ENCODE measurements at places on chromosomes 4 and X. TPM values are rescaled to one million over a fixed set of nuclear protein-coding genes. Genes with fewer than 3 reads are reported as not detected.

DNA sequence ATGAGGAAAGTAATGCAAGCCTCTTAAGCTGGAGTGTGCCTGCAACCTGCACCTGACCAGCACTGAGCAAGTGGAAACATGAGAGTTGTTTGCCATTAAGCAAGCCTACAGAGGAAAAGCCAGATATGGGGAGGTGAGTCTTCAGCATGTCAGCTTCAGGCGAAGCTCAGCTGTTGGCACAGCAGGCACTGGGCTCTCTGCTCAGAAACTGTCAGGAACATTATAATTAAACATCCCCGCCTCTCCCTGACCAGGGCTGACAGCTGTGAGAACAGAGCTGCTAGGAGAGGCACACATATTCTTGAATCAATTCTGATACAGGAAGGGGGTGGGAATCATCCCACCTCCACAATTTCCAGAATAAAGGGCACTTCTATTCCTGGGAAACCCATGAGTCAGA lies 19.0 kb upstream of the DCX start:
- no peak for DNase-seq

- DNase-seq = no peak
Measured at GRCh38 chr4:6426571-6427438, 45.6 kb downstream of the PPP2R2C start.

DNA sequence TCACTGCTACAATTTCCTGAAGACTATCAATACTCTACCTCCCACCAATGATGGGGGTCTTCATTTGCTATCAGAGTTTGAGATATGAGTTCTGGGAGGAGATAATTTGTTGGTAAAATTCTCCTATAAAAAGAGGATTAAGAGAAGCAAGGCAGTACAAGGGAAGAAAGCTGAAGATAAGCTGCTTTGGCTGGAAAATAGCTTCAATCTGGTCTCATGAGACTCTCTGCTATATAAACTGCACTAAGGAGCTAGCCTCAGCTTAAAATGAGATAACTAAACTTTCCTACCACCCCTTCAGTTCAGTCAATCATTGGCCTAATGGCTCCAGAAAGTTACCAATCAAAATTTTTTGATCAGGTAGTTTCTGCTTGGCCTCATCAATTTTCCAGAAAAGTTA lies 2105.0 kb downstream of the ARAP2 start:
- no peak for DNase-seq

- DNase-seq = no peak
Measured at GRCh38 chrX:48580662-48581061, 6.4 kb downstream of the RBM3 start.

- DNase-seq = peak; percentile 68
Measured at GRCh38 chr4:87093443-87094123, 126.8 kb downstream of the KLHL8 start.

GRCh38 chr4:138299881-138300280 lies 57.7 kb upstream of the SLC7A11 start:
- no peak for DNase-seq

DNA sequence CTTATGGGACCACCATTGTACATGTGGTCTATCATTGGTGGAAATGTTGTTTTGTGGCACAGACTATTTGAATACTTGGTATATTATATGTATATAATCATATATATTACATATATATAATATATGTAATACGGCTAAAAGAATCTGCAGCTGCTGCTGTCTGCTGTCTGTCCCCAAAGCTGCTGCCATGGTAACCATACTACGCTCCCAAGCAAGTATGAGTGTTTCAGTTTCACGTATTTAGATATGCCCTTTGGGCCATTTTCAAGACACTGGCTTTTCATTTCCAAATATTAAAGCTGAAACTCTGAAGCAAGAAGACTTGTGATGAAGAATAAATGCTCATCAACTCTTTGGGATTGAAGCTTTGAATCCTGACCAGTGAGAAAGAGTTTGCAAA lies 42.0 kb upstream of the ARSJ start:
- no peak for DNase-seq

DNA sequence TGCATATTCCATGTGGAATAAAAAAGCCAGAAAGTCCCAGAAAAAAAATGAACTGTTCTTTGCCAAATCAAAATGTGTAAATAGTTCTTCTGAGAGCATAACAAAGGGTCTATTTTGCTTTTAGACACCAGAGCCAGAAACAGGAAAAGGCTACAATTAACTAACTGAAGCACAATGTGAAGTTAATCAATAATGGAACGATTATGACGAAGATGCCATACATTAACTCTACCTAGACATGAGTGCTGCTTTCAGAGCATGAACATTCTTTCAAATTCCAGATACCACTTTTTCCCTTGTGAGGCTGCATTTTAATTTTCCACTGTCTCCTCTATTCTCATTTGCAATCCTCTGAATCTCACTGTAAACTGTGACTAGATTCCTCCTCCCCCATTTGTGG lies 48.7 kb upstream of the PHOX2B start:
- DNase-seq = no peak

DNA sequence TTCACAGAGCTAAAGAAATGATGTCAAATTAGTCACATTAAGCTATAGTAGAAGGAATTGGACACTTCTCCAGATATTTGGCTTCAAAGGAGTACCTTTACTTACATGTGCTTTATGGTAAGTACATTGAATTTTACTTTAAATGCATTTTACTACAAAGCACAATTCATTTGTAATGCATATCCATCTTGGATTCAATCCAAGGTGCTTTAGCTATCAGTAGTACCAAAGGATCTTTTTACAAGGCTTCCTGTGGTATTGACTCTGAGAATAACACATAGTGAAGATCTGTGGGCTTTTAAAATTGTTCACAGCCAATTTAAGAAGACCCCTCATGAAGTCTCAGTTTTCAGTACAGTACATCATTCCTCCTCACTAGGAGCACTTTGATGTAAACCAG lies 13.2 kb downstream of the THAP6 start:
- no peak for DNase-seq

DNA sequence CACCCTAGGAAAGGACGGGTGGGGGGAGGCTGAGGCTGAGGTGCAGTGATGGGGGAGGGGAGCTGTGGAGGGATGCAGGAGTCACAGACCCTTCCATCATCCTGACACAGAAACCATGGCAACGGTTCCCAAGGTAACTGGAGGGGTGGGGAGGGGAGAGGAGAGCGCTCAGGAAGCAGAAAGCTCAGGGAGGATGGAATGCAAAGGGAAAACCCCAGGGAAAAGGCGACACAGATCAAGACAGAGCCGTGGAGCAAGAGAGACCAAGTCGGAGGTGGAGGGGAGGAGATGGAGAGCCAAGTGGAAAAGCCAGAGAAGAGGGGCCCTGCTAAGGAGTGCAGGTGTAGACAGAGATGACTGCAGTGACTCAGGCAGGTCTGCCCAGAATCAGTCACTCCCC lies 14.5 kb downstream of the L1CAM start:
- no peak for DNase-seq

DNA sequence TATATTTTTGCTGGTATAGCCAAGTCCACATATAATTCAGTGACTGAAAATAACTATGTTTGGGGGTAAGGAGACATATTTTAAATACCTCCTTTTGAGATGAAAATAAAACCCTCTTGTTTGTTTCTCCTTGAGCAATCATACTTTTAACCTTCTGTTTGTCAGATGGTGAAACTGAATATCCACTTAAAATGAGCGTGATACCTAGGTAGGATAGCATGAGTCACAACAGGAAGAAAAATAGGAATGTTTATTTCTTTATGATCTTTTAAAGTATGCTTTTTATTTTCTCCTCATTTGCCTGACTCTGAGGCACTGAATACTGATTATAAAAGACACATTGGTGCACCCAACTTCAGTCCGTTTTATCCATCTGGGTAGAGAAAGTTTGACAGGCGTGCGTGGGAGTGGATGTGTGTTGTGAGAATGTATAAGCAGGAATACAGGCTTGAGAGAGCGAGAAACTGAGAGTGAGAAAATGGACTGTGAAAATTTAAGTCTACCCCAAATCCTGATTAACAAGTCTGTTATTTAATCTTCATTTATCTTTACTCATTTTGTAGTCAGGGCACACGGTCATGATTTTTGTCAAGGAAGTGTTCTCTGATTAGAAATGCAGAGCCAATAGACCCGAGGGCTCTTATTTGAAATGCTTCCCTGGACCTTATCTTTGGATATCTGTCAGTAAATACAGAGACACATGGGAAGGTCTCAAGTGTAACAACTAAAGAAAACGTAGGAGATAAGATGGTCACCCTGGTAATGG lies 62.1 kb upstream of the ANTXR2 start:
- DNase-seq = no peak

GRCh38 chrX:153482376-153483015 lies 12.1 kb upstream of the HAUS7 start:
- no peak for DNase-seq

GRCh38 chr4:153781280-153781679 lies 7.6 kb downstream of the SFRP2 start:
- no peak for DNase-seq

- no peak for DNase-seq
Measured at GRCh38 chr4:72473434-72473900, 95.6 kb downstream of the ADAMTS3 start.

- DNase-seq = no peak
Measured at GRCh38 chr4:172750910-172751309, 417.7 kb upstream of the GALNT7 start.

GPRIN3 gene
- 0.10 TPM for total RNA-seq

AWAT2 gene
- not detected for total RNA-seq

CHRNA9 gene
- 0.62 TPM for total RNA-seq

SPANXC gene
- not detected for total RNA-seq

VCX2 gene
- not detected for total RNA-seq

SUPT20HL2 gene
- total RNA-seq = not detected

Data from myocyte (in vitro differentiated cells).